ENCODE measurements at places on chromosomes 2 and 18. TPM values are rescaled to one million over a fixed set of nuclear protein-coding genes. Genes with fewer than 3 reads are reported as not detected.

The COLEC12 gene
- 31.6 TPM for total RNA-seq

The TACR1 gene
- total RNA-seq: 0.82 TPM

The MYCN gene
- total RNA-seq: 25.7 TPM

The IL18RAP gene
- total RNA-seq: 0.35 TPM

The DCTN1 gene
- 111 TPM for total RNA-seq

The TMEM247 gene
- total RNA-seq: not detected

The CNTNAP5 gene
- 0.58 TPM for total RNA-seq

The FHOD3 gene
- 44.5 TPM for total RNA-seq

The B3GNT7 gene
- 4.7 TPM for total RNA-seq

The UGT1A8 gene
- not detected for total RNA-seq

The ATP6V1B1 gene
- 73.2 TPM for total RNA-seq

The LBX2 gene
- total RNA-seq: 1.1 TPM

The MAPRE2 gene
- total RNA-seq: 18.3 TPM

The VAMP5 gene
- total RNA-seq: 11.3 TPM

The ANO7 gene
- total RNA-seq: 1.6 TPM

The CCBE1 gene
- 30.7 TPM for total RNA-seq
